ENCODE measurements at places on chromosomes 13 and 19. TPM values are rescaled to one million over a fixed set of nuclear protein-coding genes. Genes with fewer than 3 reads are reported as not detected.

CEACAM19 gene
- 4.6 TPM for total RNA-seq

KLK13 gene
- total RNA-seq: not detected

CATSPERD gene
- total RNA-seq: 0.65 TPM

FBXO17 gene
- 21.6 TPM for total RNA-seq

ZNF667 gene
- 3.0 TPM for total RNA-seq

TBCB gene
- 410 TPM for total RNA-seq

CD37 gene
- total RNA-seq: not detected

N4BP2L1 gene
- 3.6 TPM for total RNA-seq

TINCR gene
- 0.36 TPM for total RNA-seq

PSG1 gene
- 0.06 TPM for total RNA-seq

ZNF576 gene
- total RNA-seq: 6.9 TPM

UGGT2 gene
- total RNA-seq: 20.1 TPM

ATP8B3 gene
- total RNA-seq: 4.6 TPM

CPT1C gene
- total RNA-seq: 1.7 TPM

MEIOSIN gene
- not detected for total RNA-seq

SAMD4B gene
- total RNA-seq: 60.0 TPM

PDE4C gene
- total RNA-seq: not detected

LILRA1 gene
- not detected for total RNA-seq

WASF3 gene
- 3.8 TPM for total RNA-seq

LIM2 gene
- not detected for total RNA-seq

MIR17HG gene
- 3.7 TPM for total RNA-seq

BEST2 gene
- not detected for total RNA-seq

ALKBH6 gene
- total RNA-seq: 24.3 TPM

HAUS5 gene
- 19.7 TPM for total RNA-seq

C19orf85 gene
- not detected for total RNA-seq

RPL36 gene
- total RNA-seq: 1,224 TPM

B3GNT3 gene
- total RNA-seq: 17.3 TPM

KCNN1 gene
- total RNA-seq: not detected

ZNF599 gene
- total RNA-seq: 5.7 TPM

SLITRK1 gene
- not detected for total RNA-seq

AKAP8 gene
- 14.1 TPM for total RNA-seq

ATCAY gene
- total RNA-seq: not detected

CYP4F12 gene
- not detected for total RNA-seq

IGFL2 gene
- total RNA-seq: not detected

LENG9 gene
- 4.1 TPM for total RNA-seq

FBXO46 gene
- total RNA-seq: 6.6 TPM

ADAMTSL5 gene
- 0.23 TPM for total RNA-seq

MPND gene
- total RNA-seq: 6.3 TPM

FBXL12 gene
- 23.9 TPM for total RNA-seq

MADCAM1 gene
- total RNA-seq: 0.17 TPM

MYH14 gene
- 19.2 TPM for total RNA-seq

LRRC8E gene
- total RNA-seq: 18.9 TPM

UNC13A gene
- 0.06 TPM for total RNA-seq

HIPK4 gene
- total RNA-seq: not detected

FCAR gene
- not detected for total RNA-seq

FGF22 gene
- total RNA-seq: 0.29 TPM

C13orf42 gene
- not detected for total RNA-seq

CAPS gene
- total RNA-seq: 4.2 TPM

KANK3 gene
- total RNA-seq: 0.29 TPM

OR10H1 gene
- total RNA-seq: not detected

ZNF266 gene
- total RNA-seq: 9.1 TPM

ZNF177 gene
- total RNA-seq: 1.2 TPM

KCNC3 gene
- total RNA-seq: 0.07 TPM

OR10H5 gene
- not detected for total RNA-seq

ACER1 gene
- not detected for total RNA-seq

PABPC3 gene
- total RNA-seq: 0.23 TPM

ZNF135 gene
- 3.5 TPM for total RNA-seq

CD70 gene
- 9.7 TPM for total RNA-seq

PCDH20 gene
- 1.5 TPM for total RNA-seq
